Right atrium auricular region (tissue), 2 donors: ENCODE measurements at places on chromosomes 5 and 9. TPM values are rescaled to one million over a fixed set of nuclear protein-coding genes. Genes with fewer than 3 reads are reported as not detected.

TRIM7 gene
- 4.1 TPM for total RNA-seq

DNA sequence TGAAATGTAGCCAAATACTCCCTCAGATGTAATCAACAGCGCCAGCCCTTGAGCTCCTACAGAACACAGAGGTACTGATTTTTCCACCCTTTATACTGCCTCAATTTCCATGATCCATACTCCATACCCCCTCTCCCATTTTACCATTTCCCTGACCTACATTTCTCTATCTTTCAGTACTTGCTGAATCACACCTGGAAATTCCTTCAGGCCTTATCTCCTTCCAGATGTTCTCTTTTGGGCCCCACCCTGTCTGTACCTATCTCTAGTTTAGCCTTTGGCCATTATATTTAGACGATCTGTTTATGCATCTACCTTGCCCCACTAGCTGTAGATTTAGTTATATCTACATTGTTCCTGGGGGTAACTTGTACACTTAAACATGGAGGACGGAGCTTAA lies 5.5 kb downstream of the NIM1K start:
- DNase-seq: no peak

TPPP gene
- total RNA-seq: 15.7 TPM

PCAT7 gene
- not detected for total RNA-seq

DNA sequence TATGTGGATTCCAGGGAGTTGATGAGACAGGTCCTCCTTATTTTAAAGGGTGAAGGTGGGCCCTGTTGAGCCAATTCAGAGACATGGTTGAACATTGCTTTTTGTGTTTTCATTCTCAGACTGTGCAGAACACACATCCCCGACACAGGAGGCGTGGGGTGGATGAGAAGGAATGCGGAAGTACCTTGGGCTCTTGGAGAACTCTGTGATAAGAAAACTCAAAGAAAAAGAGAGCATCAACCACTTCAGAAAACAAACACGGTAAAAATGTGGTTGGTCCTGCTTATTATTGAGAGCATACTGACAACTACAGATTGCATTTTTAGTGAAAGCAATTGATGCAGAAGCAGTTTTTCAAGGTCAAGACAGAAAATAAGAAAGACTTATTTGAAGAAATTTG lies 659.8 kb downstream of the IRX1 start:
- no peak for DNase-seq

IL3 gene
- not detected for total RNA-seq
